HFF-Myc (cell line): ENCODE measurements at places on chromosomes 13 and 19.

GRCh38 chr19:21751384-21751783, 16.0 kb downstream of the ZNF100 start:
- DNase-seq = no peak

DNA sequence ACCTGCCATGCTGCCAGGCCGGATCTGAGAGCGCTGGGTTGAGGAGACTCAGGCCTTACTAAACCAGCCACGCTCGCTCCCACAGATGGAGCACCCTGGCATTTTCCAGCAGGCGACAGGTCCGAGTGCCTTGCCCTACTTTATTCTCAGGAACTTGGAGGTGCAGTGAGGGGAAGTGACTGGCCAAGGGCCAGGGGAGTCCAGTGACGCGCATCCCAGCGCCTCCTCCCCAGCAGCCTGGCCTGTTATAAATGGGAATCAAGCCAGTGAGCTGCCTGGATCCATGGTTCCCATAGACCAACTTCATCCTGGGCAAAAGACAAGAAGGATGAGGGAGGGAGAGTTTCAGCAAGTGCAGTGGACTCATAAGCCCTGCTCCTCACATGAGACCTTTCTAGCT, 35.5 kb downstream of the TMED1 start:
- no peak for DNase-seq

DNA sequence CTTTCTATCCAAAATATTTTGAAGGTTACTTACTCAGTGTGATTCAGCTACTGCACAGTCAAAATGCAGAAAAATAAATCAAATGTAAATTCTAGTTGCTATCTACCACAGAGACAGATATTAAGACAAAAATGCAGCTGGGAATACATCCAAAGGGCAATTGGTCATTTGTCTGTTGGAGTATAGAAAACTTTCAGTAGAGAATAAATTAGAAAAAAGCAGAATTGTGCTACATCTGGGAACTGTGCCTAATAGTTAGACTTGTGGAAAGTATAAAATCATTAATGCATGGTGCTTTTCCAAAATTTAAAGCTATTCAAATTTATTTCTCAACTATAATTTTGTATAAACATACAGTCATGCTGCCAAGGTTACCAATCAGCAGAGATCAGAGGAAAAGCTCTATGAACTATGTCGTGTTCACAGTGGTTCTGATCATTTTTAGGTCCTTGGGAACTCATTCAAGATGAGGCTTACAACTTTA, 1635.8 kb downstream of the PCDH9 start:
- no peak for DNase-seq

DNA sequence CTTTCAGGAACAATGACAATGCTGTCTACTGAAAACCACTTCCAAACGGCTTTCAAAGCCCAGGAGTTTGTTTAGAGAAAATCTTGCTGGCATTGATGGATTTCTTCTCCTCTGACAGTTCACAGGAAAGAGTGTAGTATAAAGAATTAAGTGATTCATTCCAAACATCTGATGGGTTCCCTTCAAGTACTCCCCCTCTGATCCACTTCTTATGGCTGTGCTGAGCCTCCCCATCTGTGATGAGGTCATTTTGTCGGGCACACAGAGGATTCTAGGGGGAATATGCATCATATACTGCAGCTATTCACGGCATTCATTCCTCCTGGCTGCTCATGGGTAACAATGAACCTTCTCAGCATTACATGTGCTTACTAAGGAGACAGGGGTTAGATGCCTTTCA, 107.9 kb downstream of the RGCC start:
- DNase-seq = no peak

- DNase-seq = no peak
Measured at GRCh38 chr19:11452620-11453310, 17.3 kb downstream of the PRKCSH start.

GRCh38 chr13:22276616-22277015, 605.7 kb downstream of the FGF9 start:
- DNase-seq = no peak

DNA sequence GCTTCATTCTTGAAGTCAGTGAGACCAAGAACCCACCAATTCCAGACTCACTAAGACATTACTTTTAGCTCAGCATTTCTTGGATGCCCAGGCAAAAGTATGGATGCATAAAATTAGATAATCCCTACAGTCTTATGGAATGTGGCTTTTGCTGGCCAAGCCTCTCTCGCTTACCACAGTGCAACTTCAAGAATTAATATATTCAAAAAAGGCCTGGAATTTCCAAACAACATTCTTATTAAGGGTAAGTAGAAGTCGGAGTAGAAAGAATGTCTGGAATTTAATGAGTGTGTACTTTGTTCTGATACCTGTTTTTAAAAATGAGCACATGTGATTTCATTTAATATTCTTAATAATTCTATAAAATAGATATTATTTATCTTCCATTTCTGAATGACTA, 302.4 kb upstream of the TMTC4 start:
- no peak for DNase-seq

- DNase-seq = no peak
Measured at GRCh38 chr19:44847144-44848035, 1.3 kb downstream of the NECTIN2 start.

DNA sequence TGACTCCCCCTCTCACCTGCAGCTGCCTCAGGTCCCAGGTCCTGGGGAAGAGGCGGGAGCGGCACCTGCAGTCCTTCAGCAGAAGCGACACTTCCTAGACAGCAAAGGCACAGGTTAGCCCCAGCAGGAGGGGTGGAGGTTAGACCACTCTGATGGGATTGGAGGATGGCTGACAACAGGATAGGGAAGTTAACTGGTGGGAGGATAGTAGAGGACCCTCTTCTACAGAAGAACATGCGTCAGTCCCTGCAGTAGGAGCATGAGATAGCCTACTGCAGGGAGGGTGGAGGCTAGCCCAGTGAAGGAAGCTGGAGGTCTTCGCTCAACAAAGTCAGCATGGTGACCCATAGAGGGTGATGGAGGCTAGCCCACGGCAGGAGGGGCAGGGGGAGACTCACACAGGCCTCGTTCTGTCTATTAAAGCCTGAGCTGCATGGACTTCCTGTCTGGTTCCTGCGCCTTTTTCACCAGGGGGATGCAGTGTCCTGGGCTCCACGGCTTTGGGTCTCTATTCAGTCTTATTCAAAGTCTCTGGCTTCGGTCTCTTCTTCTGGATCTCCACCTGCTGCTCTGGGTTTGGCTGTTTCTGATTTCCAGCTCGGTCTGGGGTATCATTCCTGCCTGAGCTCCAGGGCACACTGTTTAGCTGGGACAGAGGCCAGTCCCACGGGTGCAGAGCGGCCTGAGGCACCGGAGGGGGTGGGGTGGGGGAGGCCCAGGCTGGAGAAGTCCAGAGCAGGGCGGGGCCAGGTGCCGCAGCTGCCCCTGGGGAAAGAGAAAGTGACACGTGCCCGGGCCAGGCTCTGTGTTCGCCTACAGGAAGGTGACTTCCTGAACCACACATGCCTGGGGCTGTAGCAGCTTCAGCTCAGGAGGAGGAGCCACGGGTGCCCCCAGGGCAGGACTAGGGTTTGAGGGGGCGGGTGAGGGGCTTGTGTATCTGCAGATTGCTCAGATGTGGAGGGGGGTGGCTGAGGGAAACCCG, 7.3 kb downstream of the IFNL3 start:
- no peak for DNase-seq

GRCh38 chr19:39525205-39525604, 7.4 kb downstream of the EID2B start:
- no peak for DNase-seq

GRCh38 chr13:49295244-49295643, 47.5 kb downstream of the CDADC1 start:
- DNase-seq = no peak

GRCh38 chr19:47786566-47786965, 8.1 kb downstream of the SELENOW start:
- no peak for DNase-seq

DNA sequence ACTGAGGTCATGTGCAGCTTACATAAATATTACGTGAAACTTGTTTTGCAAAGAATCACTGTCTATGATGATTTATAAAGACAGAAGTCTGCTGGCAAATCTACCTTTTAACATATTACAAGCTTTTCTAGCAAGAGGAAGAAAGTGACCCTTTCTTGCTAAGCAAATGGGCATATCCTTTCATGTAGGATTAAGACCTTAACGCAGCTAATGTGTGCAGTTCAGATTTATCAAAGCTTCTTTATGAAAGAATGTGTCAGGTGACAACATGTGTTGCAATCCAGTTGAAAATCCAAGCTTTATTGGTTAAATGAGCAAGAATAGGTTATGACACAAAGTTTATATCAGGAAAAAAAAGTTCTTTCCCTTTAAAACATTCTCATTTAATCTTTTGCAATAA, 115.6 kb upstream of the NBEA start:
- no peak for DNase-seq

DNA sequence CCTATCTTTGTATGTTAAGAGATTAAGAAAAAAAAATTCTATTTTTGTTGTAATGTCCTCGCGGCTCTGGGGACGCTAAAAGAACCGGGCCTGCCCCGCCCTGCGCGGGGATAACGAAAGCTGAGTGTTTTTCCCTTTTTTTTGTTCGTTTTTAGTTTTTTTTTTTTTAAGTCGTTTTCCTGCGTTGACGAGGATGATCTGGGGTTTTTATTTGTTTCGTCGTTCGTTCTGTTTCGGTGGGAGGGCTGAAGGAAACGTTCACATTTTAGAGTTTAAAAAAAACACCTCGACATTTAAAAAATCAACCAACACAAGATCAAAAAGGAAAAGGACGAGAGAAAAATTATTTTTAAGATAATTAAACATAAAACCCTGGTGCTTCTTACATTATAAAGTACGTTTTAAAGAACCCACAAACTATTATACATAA, 5.6 kb downstream of the LYL1 start:
- no peak for DNase-seq

DNA sequence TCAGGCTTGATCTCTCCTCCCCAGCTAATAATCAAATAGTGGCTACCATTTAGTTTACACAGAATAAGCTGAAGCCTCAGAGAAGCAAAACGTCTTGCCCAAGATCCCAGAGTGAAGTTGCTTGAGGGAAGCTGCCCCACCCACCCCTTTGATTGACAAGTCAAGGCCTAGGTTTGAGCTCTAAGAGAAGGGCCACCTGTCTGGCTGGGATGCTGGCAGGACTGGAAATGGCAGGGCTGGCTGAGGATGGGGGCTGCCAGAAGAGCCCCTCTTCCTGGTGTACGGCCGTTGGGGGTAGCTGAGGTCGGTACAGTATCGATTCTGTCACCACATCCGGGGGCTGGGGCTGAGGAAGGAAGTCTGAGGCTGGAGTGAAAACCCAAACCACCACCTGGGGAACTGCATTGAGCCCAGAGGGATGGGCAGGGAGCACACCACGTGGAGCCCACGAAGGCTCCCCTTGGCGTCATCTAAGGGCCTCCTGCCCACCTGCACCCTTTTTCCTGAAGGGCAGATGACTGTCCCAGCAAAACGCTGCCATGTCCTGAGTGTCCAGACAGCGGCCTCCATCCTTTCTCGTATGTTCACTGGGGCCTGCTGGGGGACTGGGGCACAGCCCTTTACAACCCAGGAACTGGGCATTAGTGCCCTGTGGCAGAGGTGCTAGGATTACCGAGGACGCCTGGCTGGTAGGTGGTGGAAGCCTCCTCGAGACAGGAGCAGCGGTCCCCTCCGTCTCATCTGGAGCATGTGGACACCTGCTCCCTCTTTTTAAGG, 1.4 kb upstream of the PRKD2 start:
- DNase-seq = no peak

GRCh38 chr13:43510956-43511901, 275.5 kb downstream of the ENOX1 start:
- no peak for DNase-seq

- peak; percentile 5 for DNase-seq
Measured at GRCh38 chr13:99842405-99842804, 129.2 kb downstream of the ZIC5 start.

DNA sequence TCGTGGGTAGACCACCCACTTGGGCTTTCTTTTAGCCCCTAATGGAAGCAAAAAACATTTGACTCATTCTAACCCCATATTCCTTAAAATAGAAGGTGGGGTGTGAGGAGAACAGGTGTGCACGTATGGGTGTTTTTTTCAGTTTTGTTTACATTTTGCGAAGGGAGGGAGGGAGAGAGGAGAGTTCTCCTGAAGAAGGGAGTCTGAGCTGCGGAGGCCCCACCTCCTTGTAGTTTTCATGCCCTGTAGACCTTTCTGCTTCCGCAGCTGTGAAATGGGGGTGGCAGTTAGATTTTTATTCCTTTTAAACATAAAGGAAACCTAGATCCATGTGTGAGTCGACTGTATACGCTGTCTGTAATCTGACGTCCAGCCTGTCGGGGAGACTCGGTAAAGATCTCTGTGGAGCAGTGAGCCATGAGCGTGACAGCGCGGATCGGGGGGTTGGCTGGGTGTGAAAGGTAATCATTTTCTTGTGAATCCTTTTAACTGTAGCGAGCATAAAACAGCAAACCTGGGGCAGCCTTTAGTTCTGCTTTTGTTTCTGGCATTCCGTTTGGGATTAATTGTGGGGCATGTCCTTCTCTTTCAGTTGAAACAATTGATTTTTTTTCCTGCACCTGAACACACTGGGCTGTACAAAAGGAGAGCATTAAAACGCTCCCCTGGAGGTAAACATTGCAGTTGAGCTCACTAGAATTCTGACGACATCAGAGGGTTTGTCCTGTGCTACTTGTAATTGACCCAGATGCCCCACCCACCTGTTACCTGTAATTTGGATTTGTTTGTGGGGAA, 2.3 kb downstream of the UPF1 start:
- no peak for DNase-seq

GRCh38 chr19:54532528-54532927, 29.9 kb downstream of the LAIR2 start:
- no peak for DNase-seq

GRCh38 chr13:73096173-73096572, 37.4 kb downstream of the KLF5 start:
- DNase-seq = no peak

- no peak for DNase-seq
Measured at GRCh38 chr13:111005808-111006505, 91.1 kb upstream of the ANKRD10 start.

- DNase-seq = no peak
Measured at GRCh38 chr19:4580021-4580901, 20.8 kb upstream of the SEMA6B start.

- no peak for DNase-seq
Measured at GRCh38 chr19:984165-984967, at the start of gene WDR18. WDR18 (plus strand) TSS chr19:984345; CDS start chr19:984354, 9 bp downstream.

GRCh38 chr19:8609279-8610040, 1.1 kb downstream of the ADAMTS10 start:
- no peak for DNase-seq

DNA sequence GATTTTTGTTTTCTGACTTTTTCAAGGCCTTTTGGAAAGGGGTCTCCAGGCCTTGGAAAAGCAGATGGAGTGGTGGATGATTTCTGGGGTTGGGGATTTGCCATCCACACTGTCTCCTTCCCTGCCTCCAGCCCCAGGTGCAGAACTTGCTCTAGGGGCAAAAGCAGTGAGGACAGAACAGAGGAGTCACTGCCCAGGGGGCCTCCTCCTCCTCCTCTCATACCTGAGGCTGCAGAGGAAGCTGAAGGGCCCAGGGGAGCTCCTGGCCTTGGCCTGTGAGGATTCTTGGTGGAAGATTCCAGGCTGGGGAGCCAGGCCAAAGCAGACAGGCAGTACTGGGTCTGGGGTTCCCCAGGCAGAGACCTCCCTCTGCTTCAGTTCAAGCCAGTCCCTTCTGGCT, 52.3 kb upstream of the URI1 start:
- no peak for DNase-seq

GRCh38 chr13:110914331-110915056, 375 bp downstream of the ANKRD10 start:
- DNase-seq = no peak

GRCh38 chr13:44764302-44764692, 188.2 kb upstream of the TSC22D1 start:
- no peak for DNase-seq

- DNase-seq = no peak
Measured at GRCh38 chr13:33006134-33006533, 10.1 kb upstream of the KL start.

- no peak for DNase-seq
Measured at GRCh38 chr13:78341032-78341431, 262.3 kb downstream of the POU4F1 start.
